ENCODE measurements at places on chromosomes 13 and 19.

GRCh38 chr19:3047496-3048189, 14.7 kb downstream of the TLE5 start:
- peak; percentile 90 for DNase-seq

DNA sequence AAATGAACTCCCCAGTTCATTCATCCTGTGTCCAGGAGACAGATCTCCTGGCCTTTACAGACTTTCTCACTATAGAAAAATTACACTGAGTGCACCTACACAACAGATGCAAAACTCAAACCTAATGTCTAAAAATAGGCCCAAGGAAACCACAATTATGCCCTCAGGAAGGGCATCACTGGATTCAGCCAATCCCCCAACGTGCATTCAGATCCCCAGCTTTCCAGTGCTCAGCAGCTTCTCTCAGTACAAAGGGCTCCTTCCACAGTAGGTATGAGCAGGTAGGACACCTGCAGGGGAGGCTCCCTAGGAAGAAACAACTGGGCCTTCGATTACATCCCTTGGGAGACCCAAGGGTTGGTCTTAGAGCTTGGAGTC, 2.1 kb downstream of the ZNF709 start:
- no peak for DNase-seq

GRCh38 chr13:86830046-86830445, 841.1 kb upstream of the SLITRK5 start:
- no peak for DNase-seq

GRCh38 chr13:105790923-105791322, 744.5 kb downstream of the EFNB2 start:
- DNase-seq, result no peak

DNA sequence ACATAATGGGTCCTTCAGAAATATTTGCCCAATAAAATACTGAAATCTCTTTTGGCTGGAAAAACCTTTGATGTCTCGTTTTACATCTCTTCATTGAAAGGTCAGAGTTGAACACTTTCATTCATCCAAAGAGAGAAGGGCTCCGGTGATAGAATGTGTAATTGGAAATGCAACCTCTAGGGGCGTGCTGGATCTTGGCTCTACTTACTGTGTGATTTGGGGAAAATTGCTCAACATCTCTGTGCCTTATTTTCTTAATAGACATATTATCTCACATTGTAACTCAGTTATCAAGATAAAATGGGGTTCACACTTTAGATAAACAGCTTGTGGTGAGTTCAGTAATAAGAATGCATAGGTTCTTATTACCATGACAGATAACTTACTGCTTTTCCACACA, 1444.1 kb downstream of the SLITRK5 start:
- DNase-seq, result no peak

DNA sequence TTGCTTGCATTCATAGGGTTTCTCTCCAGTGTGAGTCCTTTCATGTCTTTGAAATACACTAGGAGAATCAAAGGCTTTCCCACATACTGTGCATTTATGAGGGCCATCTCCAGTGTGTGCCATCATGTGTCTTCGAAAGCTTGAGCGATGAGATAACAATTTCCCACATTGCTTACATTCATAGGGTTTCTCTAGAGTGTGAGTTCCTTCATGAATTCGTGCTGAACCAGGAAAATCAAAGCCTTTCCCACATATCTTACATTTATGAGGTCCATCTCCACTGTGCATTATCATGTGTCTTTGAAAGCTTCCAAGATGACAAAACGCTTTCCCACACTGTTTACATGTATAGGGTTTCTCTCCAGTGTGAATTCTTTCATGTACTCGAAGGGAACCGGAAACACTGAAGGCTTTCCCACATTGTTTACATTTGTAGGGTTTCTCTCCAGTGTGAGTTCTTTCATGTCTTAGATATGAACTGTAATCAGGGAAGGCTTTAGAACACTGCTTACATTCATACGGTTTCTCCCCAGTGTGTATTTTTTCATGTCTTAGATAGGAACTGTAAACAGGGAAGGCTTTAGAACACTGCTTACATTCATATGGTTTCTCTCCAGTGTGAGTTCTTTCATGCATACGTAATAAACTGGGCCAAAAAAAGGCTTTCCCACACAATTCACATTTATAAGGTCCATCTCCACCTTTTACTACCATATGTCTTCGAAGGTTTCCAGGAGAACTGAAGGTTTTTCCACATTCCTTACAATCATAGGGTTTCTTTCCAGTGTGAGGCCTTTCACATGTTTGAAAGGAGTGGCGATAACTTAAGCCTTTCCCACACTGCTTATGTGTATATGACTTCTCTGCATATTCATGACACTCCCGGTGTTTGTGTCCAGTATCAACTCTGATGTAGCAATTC, 21.4 kb downstream of the ZNF44 start:
- no peak for DNase-seq

DNA sequence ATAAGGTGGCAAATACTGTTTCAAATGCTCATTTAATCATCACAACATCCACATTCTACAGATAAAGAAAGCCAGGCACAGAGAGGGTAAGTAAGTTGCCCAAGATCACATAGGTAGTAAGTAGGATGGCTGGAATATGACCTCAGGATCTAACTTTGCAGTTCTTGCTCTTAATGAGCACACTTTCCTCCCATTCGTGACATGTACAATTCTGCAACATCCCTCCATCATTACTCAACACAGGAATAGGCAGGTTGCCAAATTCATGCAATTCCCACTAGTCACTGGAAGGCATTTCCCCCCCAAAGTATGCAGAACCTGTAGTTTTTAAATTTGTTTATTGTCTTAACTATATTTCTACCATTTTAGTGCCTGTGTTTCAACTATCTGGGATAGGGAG, 109.2 kb downstream of the OLFM4 start:
- peak; percentile 11 for DNase-seq

DNA sequence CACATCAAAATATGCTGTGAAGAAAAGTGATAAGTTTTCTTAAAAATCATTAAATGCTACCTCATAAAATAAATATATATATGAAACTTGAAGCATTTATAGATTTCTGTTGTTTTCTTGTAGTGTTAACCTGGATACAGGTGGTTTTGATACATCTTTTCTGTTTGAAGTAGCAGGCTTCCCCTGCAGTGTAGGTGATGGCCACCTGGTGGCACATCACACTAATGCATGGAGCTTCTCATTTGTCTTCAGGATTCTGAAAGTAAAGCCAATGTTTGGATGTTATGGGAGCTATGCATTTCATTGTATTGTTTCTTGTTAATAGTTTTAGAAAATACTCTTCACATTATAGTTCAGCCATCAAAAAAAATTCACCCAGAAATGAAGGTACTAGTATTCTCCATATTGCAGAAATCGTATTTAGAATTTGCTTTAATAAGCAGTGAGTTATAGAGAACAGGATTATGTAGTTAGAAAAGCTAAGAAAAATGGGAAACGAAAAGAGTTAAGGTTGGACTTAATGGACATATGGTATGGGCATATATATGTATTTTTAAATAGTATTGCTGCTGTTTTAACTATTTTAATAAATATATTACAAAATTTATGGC, 18.7 kb downstream of the GPR180 start:
- DNase-seq, result no peak

DNA sequence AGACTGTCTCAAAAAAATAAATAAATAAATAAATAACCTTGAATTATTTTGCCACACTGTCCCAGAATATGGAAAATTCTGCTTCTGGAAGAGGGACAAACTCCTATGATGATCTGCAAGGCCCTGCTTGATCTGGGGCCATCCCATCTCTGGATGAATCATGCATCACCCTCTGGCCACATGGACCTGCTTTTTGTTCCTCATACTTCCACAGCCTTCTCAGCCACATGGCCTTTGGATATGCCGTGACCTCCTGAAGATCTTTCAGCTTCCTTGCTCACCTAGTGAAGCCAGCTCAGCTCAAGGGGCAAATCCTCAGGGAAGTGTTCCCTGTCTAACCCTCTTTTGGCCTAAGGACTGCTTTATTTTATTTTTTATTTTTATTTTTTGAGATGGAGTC, 10.3 kb downstream of the IER2 start:
- peak; percentile 49 for DNase-seq

- peak; percentile 62 for DNase-seq
These were observed 808 bp downstream of the DNMT1 start for GRCh38 chr19:10193790-10194499.

GRCh38 chr19:28631961-28632360, 581.0 kb downstream of the UQCRFS1 start:
- DNase-seq, result no peak

- DNase-seq, result no peak
These were observed 16.0 kb upstream of the GNA15 start for GRCh38 chr19:3119693-3120380.

- DNase-seq, result no peak
These were observed 35.1 kb downstream of the TMEM161A start for GRCh38 chr19:19103167-19103566.

- DNase-seq, result no peak
These were observed 166.4 kb downstream of the KATNAL1 start for GRCh38 chr13:30140973-30141372.

DNA sequence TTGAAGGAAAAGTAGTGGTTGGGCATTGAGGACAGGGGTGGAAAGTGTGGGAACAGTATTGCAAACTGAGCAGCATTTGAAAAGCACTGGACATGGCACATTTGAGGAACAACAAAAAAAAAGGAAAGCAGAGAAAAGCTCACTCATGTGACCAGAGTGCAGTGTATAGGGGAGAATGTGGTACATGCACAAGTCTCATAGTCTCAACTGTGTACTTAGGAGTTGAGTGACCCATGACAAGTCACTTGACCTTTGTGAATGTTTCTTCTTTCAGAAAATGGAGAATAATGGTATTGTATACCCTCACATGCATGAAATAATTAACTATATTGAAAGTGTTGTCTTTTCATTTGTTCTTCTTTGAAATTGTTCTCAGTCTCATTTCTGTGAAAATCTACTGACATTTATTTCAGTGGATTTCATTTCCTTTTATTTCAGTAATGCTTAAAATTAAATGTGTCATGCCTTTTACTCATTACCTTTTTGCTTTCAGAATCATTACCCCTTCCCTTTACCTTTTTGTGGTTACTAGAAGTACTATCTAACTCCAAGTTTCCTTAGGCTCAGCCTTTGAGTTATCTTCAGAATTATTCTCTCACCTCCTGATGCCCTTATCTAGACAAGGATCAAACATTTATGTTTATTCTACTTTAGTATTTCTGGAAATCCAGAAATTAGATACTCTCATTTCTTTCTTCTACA, 79.1 kb upstream of the MLNR start:
- no peak for DNase-seq

- DNase-seq, result peak; percentile 66
These were observed at the start of gene FKRP for GRCh38 chr19:46745521-46746280. Gene FKRP, plus strand, starts transcription at chr19:46746057. Its CDS starts 9,394 bp downstream, at chr19:46755451.

DNA sequence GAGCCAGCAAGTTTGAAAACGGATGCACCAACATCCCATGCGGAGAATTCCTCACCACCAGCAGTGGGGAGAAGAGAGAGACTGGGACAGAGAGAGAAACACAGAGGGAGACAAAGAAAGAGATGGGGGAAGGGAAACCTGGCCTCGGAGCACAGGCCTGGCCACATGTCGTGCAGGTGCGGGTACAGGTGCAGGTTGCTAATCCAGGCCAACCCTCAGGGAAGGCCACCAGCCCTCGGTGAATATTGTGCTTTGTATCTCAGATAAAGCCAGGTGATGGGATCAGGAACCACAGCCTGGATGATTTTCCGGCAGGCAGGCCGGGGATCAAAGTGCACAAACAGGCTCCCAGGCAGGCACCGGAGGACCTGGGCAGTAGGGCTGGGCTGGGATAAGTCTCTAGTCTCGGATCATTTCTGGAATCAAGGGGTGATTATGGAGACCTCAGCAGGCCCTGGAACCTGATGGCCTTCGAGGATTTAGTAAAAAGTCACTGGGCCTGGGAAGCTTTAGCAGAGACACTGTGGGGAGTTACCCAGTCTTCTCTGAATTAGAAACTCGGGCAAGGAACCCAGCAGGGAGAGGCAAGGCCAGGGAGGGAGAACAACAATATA, 3.7 kb downstream of the GAS6 start:
- DNase-seq, result no peak

DNA sequence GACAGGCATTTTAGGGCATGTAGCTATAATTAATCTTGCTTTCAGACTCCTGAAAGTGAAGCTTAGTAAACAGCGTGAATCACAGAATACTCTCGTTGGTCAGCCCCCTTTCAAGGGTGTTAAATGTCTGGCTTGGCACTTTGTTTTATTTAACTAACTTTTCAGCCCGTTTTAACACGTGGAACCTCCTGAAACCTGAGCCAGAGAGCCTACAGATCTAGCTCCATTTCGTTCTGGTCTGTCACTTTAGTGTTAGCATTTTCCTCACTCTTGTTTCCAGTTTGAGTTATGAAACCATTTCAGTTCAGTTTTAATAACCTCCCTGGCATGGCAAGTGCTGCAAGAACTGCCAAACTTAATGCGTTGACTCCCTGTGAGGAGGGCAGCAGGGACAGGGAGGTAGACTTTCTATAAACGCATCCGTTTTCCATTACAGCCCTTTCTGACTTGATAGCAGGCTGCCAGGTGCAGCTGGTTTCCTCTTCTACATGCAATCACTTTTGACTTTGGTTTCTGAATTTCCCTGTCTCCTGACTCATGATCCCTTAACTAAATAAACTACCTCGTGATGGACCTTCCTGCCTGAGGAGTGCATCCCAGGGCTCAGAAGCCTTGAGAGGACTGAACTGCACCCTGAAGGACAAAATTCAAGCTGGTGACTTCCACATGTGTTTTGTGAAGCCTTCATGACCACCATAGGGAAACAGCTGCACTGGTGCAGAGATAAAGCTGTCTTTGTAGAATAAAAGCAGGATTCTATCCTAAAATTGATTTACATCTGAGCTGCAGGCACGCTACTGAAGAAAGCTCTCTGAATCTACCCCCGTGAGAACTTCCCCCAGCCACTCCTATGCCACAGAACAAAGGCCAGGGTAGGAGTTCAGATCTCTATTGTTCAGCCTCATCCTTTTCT, 192.6 kb downstream of the DLEU7 start:
- no peak for DNase-seq

- DNase-seq, result no peak
These were observed 10.0 kb downstream of the SLC7A10 start for GRCh38 chr19:33215438-33216197.

DNA sequence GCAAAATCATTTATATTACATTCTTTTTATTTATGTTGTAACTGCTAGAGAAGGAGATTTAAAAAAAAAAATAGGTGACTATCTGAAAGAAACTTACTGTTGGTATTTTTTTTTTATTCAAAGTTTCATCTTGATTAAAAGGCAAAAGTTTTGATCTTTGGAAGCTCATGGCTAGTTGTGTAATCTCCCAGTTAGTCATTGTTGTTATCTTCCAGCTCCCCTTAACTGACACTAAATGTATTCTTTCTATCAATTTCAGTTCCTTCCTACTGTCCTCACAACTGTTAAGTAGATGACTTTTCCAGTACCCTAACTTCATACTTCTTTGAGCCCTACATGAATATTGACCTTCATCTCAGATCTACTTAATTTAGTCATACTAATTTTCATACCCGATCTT, 71.1 kb downstream of the PIBF1 start:
- no peak for DNase-seq

GRCh38 chr19:9494096-9494495, 4.3 kb downstream of the ZNF560 start:
- no peak for DNase-seq

- no peak for DNase-seq
These were observed 19.8 kb upstream of the SPART start for GRCh38 chr13:36366031-36366430.

- no peak for DNase-seq
These were observed 1.7 kb upstream of the FBXW9 start for GRCh38 chr19:12698138-12698537.

Measured in AG08396 (cell line).